Stimulated activated CD4-positive, alpha-beta T cell treated with anti-CD3 and anti-CD28 coated beads, TNF-alpha, amount 100 ng/mL, for 4 hours (primary cell): ENCODE measurements at places on chromosomes 13 and 19.

GRCh38 chr19:46713781-46714443 is 3.0 kb downstream of the PRKD2 start:
- peak; percentile 46 for DNase-seq

GRCh38 chr19:31139871-31140505 is 209.2 kb downstream of the TSHZ3 start:
- no peak for DNase-seq

DNA sequence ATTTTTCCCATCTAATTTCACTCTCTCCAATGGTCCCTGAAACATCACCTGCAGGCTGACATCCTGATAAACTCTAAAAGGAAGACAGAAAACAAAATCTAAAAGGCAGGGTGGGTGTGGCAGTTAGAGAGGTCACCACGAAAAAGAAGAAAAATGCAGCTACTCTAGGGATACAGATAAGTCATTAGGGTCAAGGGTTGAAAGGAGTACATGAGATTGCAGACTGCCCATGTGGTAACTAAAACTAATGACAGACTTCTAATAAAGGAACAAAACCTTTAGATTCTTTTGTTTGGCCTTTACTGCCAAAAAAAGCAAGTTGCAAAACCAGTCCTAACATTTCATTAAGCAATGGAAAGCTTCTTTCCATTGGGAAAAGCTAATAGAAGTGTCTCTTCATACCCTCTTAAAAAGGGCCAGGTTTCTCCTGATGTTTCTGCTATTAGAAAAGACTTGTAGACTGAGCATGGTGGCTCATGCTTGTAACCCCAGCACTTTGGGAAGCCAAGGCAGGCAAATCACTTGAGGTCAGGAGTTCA is 31.0 kb downstream of the THSD1 start:
- no peak for DNase-seq

DNA sequence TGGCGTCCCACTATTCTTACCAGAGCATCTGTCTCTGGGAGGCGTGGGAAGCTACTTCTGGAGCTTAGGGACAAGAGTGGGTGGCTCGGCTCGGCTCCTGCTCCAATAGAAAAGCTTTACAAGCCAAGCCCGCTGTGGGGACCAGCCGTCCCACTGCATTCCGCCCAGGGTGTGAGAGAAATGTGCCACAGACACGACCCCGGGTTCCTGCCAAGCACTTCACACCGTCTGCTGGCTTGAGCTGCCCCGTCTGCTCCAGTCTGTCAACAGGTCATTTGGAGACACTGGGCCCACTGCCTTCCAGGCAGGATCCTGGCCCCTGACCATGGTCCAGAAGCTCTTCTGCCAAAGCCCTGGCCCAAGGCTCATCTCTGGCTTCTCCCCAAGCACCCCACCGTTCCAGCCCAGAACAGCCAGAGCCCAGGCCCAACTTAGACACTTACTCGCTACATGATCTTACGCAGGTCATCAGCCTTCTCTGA is 6.5 kb upstream of the FKRP start:
- DNase-seq, result no peak

DNA sequence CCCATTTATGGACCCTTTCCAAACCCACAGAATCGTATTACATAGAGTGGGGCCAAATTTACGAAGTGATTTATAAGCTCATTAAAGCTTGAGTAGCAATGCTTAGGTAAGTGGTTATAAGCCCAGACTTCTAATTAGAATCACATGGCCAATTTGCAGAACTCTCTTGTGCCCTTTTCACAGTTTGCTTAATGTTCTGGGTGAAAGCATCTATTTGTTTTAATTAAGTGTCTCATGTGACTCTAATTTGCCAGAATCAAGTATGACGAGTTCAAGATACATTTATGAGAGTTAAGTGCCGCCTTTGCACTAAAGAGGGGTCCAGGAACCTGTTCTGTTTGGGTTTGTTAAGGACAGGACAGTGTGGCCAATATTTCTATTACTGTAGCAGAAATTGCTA is 46.0 kb upstream of the ZNF681 start:
- DNase-seq, result no peak

- DNase-seq, result no peak
Observed at GRCh38 chr19:19345232-19345631, 24.6 kb downstream of the MAU2 start.

DNA sequence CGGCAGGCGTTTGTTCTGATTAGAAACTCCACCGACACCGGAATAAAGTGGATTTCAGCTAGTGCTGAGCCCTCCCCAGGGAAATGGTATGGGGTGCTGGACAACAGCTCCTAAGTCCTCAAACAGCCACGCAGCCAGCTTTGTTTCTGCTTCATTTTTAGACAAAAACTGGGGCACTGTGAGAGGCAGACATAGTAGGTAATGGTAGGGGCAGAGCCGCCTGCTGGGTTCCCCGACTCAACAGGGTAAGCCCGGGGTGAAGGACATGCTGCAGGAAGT is 39.7 kb downstream of the CARS2 start:
- no peak for DNase-seq

- peak; percentile 57 for DNase-seq
Observed at GRCh38 chr19:5578097-5578846, 10.5 kb upstream of the TINCR start.
